Right kidney (tissue), 9 donors: ENCODE measurements at places on chromosomes 3 and 15.
A peak's percentile ranks its signal among the peaks of the same experiment; 100 is the strongest.

DNA sequence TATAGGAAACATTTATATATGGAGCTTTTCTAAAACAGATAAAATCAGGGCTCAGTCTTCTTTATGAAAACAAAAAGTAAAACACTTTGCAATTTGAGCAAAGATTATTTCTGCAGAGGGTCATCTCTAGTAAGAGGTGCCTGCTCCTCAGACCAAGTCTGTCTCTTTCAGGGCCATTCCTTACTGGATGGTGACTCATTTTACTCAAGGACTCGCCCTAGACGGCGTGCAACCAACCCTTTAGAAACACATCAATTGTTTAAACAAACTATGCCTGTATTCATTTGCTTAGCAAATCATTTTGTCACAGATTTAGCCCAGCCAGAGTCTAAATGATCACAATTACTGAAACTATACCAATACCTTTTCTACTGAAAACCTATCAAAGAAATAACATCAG is 242.8 kb upstream of the ICE2 start:
- no peak for DNase-seq

DNA sequence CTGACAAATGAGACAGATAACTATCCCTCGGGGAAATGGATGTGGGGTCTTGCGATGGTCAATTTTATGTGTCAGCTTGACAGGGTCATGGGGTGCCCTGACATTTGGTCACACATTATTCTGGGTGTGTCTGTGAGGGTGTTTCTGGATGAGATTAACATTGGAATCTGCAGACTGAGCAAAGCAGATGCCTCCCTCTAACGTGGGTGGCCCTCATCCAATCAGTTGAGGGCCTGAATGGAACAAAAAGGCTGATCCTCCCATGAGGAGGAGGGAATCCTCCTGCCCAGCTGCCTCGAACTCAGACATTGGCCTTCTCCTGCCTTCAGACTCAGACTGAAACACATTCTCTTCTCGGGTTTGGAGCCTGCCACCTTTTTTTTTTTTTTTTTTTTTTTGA is 69.0 kb downstream of the MINAR1 start:
- DNase-seq = no peak

- no peak for DNase-seq
Observed at GRCh38 chr3:13776253-13777050, 103.4 kb downstream of the WNT7A start.

GRCh38 chr3:158563076-158563475 is 7.9 kb upstream of the MLF1 start:
- no peak for DNase-seq

- no peak for DNase-seq
Observed at GRCh38 chr15:70802629-70803028, 39.3 kb upstream of the UACA start.

GRCh38 chr3:145522893-145523651 is 637.9 kb downstream of the PLOD2 start:
- DNase-seq = no peak

GRCh38 chr3:147758771-147759170 is 349.6 kb downstream of the ZIC1 start:
- no peak for DNase-seq

GRCh38 chr3:193040836-193041672 is 123.4 kb upstream of the MB21D2 start:
- peak; percentile 13 for DNase-seq

- DNase-seq = no peak
Observed at GRCh38 chr15:91113030-91113429, 13.0 kb downstream of the SV2B start.

DNA sequence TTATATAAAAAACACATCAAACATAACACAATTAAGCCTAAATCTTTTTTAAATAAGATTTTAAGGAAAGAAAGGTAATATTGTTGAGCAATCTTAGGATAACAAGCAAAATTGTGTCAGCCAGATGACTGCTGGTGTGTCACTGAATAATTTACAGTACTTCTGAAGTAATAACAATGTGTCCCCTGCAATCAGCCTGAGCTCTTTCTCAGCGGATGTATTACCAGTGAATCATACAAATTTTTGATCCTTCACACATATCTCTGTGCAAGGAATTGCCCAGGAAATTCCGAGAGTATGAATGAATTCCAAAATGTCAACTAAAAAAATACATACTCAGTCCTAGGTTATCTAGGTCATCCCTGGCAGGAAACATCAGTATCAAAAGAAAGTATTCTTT is 76.6 kb upstream of the PTX3 start:
- DNase-seq = no peak

GRCh38 chr3:100871306-100871705 is 121.9 kb downstream of the ABI3BP start:
- DNase-seq = no peak

GRCh38 chr3:46409739-46410489 is 2.9 kb downstream of the CCRL2 start:
- no peak for DNase-seq

DNA sequence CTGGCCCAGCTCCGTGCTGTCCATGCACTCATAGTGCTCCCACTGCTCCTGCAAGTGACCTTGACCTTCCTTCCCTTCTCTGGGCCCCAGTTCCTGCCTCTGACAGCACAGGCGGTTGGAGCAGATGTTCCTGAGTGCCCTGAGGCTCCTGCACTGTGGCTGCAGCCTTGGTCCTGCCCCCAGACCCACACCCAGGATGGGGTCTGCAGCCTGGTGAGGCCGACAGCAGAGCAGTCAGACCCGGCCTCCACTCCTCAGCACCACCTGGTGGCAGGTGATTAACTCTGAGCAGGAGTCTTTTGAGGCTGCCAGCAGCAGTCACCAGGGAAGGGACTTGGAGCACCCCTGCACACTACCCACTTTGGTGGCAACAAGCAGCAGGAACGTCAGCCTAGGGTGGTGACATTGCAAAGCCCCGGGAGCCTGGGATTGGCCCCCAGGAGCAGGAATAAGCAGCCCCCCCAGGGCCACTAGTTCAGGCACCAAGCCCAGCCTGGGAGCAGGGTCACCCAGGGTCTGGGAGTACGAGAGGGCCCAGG is 64.6 kb downstream of the CYP11A1 start:
- DNase-seq = peak; percentile 54

GRCh38 chr3:48514431-48515227 is 10.7 kb upstream of the SHISA5 start:
- no peak for DNase-seq

DNA sequence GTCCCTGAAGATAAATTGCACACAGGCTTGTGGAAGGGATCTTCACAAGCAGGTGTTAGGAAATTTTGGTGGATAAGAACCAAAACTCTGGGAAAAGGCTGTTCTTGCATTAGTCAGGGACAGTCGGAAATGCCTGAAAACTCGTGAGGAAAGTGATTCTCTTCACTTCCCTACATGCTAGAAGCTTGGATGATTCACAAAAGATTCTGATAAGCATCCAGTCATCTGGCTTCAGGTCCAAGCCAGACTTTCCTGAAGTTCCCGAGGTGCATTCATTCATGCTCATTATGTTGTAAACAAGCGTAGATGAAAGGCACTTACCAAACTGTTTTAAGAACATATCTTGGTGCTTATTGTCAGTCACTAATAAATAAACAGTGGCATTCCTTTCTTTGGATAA is 1028.7 kb downstream of the NTRK3 start:
- no peak for DNase-seq

- DNase-seq = no peak
Observed at GRCh38 chr15:101060576-101061551, 141.7 kb downstream of the LRRK1 start.

GRCh38 chr15:70133781-70134421 is 36.2 kb upstream of the TLE3 start:
- no peak for DNase-seq

GRCh38 chr3:102195198-102195948 is 239.4 kb upstream of the ZPLD1 start:
- DNase-seq = no peak
